ENCODE measurements at places on chromosomes 3 and 15.

GRCh38 chr3:46695962-46696894 is 2.7 kb upstream of the ALS2CL start:
- no peak for DNase-seq

- no peak for DNase-seq
Measured at GRCh38 chr3:126031981-126032471, 51.9 kb downstream of the SLC41A3 start.

DNA sequence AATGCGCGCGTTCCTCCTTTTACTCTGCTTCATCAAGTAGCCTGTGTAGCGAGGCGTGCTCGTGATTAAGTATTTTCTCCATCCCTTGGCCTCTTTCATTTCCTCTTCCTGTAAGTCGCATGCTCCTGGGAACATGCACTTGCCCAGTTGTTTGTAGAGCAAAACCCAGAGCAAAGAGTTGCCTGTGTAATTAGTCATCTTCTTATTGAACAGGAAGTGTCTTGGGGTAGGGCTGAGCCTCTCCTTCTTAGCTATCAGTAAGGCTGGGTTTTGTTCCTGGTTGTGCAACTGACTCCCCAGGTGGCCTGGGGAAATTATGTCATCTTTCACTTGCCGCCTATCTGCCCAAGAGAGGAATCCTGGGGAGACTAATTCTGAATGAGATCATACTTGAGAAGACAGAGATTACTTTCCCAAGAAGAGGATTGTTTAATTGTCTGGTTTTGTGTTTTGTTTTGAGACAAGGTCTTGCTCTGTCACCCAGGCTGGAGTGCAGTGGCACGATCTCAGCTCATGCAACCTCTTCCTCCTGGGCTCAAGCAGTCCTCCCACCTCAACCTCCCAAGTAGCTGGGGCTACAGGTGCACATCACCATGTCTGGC is 14.9 kb downstream of the LIPH start:
- peak; percentile 22 for DNase-seq

DNA sequence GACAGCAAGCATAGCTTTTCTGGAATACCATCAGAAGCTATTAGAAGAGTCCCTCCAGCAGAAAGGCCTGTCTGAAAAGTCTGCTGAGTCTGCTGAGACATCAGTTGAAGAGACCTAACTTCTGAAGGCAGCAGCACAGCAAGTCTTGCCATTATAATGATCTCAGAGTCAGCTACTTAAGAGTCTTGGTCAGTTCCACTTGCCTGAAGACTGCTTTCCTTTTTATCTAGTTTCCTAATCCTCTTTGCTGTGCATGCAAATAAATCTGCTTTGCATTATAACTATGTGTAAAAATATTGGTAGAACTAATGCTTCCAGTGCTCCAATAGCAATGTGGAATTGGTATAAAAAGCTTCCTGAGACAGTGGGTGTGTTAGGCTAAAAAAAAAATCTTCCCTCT is 34.9 kb upstream of the CPOX start:
- no peak for DNase-seq

DNA sequence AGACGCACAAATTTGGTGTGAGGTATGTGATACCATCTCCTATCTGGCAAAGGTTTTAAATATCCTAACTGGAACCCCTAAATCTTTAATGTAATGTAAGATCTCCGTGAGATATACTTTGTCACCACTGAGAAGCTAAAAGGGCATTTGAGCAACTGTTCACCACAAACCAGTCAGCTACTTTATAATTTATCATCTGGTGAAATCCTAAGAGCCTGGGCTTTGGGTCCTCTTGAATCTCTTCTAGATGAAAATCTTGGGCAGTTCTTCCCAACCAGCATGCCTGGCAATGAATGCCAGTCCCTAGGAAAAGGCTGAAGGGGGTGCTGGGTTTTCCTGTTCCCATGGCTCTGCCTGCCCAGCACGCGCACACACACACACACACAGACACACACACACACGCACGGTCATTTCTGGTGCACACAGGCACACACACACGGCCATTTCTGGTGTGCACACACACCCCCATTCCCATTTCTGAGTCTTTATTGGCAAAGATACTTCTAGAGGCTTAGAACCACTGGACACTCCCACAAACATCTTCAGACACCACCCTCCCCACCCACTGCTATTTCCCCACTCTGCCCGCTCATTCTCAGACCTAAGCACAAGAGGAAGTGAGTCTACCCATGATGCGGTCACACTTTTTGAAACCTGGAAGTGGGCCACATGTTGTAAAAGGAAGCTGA is 72.6 kb downstream of the MYO1E start:
- peak; percentile 74 for DNase-seq

- DNase-seq, result no peak
Measured at GRCh38 chr3:129624347-129625071, 18.0 kb upstream of the PLXND1 start.

GRCh38 chr15:51062736-51063135 is 32.0 kb downstream of the TNFAIP8L3 start:
- no peak for DNase-seq

DNA sequence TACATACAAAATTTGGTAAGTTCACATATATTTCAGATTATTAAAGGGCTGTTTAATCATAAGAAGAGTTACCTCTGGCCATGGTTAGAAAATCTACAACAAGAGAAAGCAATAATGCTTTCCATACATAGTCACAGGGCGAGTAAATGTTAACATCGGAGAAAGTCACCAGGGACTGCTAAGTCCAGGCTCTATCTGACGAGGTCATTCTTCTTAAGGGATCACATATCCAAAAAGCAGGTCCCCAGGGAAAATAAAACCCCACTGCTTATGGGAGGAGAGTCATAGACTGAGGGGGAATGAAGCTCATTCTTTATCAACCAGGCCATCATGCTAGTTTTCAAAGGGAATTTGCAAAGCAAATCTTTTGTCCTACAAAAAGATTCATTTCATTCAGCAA is 3.1 kb downstream of the PCYT1A start:
- DNase-seq, result no peak

- no peak for DNase-seq
Measured at GRCh38 chr3:27625864-27626263, 96.3 kb downstream of the EOMES start.

DNA sequence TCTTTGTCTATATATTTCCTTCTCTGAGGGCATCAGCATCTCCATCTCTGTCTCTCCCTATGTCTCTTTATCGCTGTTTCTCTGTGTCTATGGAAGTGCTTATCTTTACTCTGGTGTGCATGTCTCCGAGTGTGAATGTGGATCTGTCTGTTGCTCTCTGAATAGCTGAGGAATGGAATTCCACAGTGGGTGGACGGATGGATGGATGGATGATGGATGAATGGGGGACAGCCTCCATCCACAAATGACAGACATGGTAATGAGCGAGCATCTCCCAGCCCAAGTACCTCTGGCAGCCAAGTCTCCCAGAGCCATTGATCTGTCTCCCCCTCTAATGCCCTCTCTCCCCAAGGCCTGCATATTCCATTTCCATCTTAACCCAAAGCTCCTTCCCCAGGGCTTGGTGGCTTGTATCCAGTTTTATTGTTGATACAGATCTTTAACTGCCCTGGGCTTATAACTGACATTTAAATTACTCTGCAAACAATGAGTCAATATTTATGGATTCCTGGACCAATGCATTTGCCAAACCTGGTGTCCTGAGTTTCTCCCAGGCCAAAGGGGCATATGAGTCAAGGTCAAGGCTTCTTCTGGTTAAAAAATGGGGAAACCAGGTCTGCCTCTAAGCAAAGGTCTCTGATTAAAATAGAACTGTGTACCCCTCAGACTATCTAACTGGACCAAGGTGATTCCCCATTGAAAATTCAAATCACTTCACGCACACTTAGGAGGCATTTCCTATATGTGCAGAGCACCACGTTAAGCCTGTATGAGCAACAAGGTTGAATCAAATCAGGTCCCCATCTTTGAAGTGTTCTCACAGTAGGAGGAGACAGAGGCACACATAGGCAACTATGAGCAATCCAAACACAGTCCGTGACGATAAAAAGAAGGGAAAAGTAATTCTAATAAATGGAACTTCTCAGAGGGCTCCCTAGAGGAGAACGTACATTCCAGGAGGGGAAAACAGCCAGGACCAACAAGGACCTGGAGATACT is 109.9 kb downstream of the TLE3 start:
- DNase-seq, result no peak

DNA sequence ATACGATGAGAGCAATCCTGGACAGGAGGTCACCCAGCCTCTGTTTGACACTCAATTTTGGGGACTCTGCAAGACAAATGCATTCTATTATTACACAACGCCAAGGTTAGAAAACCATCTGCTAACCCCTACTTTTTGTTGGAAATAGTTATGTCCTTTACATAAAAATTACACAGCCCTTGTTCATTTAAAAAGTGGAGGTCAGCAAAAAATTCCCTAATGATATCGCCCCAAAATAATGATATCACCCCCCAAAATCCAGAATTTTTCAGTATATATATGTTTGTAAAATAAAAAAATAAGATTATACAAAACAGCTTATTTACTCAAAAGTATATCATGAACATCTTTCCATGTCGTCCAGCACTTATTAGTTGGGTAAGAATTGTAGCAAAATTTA is 11.4 kb downstream of the ROPN1 start:
- no peak for DNase-seq

GRCh38 chr3:72265256-72266015 is 480.5 kb upstream of the PROK2 start:
- no peak for DNase-seq

GRCh38 chr3:42936157-42936981 is 30.4 kb downstream of the ZNF662 start:
- no peak for DNase-seq

DNA sequence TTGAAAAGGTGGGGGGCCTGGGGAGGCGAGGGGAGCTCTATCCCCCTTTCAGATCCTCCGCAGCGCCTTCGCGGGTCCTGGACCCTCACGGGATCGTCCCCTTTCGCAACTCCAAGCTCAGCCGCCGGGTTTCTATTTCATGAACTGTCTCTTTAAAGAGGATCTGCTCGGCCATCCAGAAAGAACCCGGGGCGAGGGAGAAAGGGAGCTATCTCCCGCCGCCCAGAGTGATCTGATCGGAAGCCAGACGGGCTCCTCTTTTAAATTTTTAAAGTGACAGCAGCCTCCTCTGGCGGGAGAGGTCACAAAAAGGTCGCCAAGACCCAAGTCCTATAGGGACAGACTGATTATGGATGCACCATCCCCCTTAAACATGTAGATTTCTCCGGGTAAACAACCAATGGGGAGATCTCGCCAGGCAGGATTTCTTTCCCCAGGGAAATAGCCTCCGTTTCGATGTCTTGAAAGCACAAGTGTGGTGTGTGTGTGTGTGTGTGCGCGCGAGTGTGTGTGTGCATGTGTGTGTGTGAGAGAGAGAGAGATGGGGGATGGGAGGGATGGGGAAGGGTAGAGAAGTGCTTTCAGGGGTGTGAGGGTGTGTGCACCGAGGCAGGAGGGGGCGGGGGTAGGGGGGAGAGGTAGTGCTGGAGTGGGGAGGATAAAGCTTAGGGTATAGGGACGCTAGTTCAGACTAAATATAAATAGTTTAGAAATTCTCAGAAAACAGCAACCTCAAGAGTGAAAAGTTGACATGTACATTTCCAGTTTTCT is 516.1 kb downstream of the MECOM start:
- DNase-seq, result no peak

GRCh38 chr15:34185666-34186065 is 24.2 kb downstream of the KATNBL1 start:
- no peak for DNase-seq

GRCh38 chr3:94784274-94784673 is 721.4 kb downstream of the NSUN3 start:
- no peak for DNase-seq

DNA sequence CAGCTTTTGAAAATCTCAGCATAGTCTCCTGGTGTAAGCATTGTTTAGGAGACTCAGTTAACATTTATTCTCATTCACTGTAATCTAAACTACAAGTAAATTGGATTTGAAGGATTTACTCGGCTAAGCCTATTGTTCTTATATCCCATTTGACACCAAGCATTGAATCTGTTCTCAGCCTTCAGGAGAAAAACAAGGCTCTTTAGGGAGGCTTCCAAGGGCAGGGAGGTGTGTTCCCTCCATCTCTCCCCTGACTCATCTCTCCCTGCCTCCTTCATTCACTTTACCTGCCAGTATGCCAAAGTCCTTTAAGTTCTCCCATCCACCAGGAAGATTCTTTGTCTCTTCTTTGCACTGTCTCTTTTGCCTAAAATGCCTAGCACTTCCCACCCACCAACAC is 347.8 kb downstream of the MFSD1 start:
- DNase-seq, result no peak

- DNase-seq, result no peak
Measured at GRCh38 chr3:23900744-23901143, 16.0 kb downstream of the NKIRAS1 start.
